ENCODE measurements at places on chromosomes 11 and 22.

DNA sequence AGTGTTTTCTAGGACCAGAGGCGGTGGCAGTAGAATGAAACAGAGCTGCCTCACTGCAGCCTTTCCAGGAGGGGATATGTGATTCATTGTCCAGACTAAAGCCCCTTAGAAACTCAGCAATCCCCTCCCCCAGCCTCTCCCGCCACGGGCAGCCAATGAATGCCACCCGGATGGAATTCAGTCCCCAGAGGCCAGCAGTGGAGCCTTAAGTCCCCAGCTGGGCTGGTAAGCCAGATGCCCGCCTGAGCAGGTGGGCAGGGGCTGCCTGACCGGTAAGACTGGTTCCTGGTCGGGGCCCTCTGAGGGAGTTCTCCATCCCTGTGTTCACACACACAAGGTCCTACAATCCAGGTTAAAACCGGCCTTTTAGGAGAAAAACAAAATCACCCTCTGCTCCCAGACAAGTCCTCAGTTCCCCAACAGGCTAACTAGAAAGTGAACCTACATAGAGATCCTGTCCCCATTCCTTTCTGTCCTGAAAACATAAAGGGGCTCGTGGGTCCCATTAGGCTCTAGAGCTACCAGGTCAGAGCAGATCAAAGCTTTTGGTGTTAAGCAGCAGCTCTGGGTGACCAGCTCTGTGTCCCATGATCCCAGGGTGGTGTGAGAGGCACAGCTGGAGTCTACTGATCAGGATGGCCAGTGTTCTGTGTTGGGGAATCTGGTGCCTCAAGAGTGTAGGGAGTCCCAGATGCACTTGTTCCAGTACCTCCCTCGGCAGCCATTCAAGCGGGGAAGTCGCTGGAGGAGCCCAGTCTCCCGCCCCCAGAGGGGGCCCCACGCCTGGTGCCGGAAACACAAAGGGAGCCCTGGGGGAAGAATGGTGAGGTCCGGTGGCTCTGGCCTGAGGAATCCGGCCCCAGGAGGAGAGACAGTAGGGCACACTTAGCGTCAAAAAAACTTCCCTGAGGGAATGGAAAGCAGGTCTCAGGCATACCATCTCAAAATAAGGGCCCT lies 2.6 kb downstream of the PATZ1 start:
- no peak for DNase-seq

DNA sequence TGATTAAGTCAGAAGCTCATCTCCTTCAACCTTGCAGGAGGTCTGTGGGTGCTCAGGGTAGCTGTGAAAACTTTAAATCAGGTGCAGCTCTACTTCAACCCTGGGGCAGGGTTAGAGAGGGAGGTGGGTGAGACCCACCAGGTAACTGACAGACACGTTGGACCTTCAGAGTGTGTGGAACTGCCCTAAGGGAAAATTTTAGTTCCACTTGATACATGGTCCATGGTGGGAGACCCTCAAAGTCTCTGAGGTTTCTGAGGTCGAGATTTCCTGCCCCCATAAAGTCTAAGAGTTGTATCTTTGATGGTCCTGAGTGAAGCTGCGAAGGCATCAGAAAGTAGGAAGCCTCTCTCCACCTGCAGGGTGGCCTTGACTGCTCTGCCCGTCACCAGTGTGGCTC lies 23.9 kb upstream of the NNMT start:
- DNase-seq, result no peak

- DNase-seq, result no peak
These were observed 953.4 kb downstream of the DLG2 start for GRCh38 chr11:84673753-84674152.

GRCh38 chr11:77547863-77548551 lies 41.7 kb upstream of the AQP11 start:
- DNase-seq, result peak; percentile 37

GRCh38 chr11:2215561-2216399 lies 44.2 kb upstream of the TH start:
- no peak for DNase-seq
